ENCODE measurements at places on chromosomes 6 and 20.

- DNase-seq = no peak
These were observed 658.2 kb downstream of the PTPRT start for GRCh38 chr20:42531508-42531961.

GRCh38 chr20:48469026-48469425 lies 358.8 kb downstream of the PREX1 start:
- DNase-seq = no peak

DNA sequence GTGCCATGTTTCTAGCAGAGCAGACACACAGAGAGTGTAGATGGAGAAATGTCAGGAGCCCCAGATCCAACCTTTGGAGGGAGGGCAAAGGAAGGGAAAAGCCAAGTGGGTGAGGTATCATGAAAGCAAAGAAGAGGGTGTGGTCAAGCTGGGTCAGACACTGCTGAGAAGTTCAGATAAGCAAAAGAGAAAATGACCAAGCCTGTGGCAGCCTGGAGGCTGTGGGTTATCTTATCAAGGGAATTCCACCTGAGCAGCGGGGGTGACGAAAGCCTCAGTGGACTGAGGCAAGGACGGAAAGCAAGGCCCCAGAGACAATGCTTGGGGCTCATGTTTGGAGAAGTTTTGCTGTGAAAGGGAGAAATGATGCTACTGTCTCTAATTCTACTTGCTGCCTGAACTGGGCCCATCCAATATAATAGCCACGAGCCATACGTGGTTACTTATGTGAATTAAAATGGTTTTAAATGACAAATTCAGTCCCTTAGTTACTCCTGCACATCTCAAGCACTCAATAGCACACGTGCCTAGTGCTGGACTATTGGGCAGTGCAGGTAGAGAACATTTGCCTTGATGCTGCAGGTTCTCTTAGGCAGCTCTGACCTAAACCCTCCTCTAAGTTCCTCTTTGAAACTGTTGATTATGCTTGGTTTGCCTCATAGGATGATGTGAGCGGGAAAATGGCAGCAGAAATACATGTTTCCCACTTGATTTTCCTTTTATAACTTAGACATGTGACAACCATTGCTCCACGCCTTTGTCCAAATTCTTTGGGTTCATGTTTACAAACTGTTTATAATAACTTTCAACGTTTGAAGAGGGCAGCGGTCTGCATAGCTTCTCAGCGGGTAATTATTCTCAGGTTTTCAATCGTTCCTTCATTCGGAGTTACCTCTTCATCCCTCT lies 63.7 kb downstream of the SLC22A23 start:
- DNase-seq = no peak

GRCh38 chr6:29112135-29112534 lies 4.3 kb downstream of the OR2J3 start:
- DNase-seq = no peak

DNA sequence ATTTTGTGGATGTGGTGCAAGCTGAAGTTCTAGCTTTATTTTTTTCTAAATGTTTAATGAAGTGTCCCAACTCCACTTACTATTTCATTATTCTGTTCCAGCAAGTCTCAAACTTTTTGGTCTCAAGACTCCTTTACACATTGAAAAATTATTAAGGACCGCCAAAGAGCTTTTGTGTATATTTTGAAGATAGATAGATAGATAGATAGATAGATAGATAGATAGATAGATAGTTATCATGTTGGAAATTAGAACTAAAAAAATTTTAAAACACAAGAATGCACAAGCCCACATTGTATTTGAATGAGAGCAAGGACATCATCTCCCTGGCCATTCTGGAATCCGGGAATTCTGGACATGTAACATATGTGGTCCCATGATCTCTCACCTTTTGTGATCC lies 181.2 kb upstream of the SNX9 start:
- DNase-seq = no peak
